ENCODE measurements at places on chromosomes 2 and 18.

DNA sequence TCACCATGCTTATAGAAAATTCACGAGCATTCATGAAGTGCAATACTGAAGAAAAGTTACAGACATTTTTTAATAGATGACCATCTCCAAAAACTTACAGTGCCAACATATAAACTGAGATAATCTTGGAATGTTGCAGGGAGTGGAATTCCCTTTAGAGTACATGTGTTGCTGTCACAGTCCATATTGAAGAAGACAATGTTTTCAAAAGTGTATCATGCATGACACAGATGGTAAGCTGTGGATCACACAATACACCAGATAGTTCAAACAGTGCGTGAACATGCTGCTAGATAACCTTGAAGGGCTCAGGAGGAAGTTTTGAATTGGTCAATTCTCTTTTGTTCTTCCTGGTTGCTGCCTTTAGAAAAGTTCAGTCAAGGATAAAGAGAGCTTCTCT lies 1644.3 kb upstream of the NXPH2 start:
- DNase-seq = no peak

DNA sequence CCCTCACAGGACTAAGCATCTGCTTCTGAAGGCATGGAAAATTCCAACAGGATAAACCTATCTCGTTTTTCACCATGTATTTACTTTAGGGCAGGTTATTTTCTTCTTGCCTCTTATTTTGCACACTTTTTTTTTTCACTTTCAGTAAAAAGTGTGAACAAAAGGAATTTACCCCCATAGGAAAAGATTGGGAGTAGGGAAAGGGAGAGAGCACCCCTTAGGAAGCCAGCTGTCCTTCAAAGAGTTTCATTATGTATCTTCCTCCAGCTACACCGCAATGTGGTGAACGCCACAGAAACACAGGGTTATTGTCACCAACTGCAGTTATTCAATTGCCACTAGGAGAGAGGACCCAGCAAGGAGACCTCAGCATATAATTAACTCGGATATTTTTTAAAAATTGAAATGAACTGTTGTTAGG lies 286.2 kb upstream of the VRK2 start:
- DNase-seq = no peak

DNA sequence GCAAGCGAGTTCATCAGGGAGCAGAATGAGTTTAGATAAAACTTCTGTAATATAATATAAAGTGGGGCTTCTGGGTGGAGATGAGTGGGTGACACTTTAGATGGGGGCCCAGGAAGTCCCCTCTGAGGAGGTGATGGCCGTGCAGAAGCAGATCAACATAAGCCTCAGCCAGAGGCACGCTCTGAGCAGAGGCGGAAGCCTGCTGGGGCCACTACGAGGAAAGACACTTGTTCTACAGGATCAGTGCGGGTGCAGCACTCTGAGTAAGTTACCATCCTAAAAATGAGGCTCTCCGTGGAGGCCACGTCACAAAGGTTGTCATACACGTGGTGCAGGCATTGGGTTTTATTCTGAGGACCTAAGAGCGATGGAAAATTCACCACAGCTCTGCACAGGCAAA lies 22.3 kb downstream of the TMEM18 start:
- DNase-seq = no peak

DNA sequence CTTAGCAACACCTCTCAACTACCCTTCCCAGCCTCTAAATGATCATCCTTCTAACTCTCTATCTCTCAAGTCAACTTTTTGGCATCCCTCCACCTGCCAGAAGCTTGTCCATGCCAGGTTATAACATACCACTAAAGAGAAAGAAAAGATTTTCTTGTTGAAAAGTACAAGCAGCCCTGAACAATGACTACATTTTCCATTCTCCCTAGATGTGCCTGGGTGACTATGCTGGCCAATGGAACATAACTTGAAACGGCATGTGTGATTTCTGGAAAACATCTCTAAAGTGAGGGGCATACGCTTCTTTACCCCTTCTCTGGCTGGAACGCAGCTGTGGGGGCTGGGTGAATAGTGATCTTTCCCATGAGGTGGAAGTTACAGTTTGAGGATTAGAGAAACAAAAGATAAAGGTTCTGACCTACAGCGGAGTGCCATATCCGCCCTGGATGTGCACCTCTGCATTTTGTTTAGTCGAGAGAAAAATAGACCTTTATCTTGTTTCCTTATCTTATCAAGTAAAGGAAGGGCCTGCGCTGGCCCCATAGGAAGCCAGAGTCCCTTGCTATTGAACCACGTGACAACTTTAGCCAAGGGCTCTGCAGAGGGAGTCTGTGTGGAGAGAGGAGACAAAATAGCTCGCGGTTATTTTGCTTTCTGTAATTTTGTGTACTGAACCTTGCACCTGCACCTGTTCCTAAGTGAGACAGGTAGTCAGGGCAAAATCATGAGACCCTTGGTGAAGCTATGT lies 436.8 kb downstream of the TGIF1 start:
- no peak for DNase-seq

DNA sequence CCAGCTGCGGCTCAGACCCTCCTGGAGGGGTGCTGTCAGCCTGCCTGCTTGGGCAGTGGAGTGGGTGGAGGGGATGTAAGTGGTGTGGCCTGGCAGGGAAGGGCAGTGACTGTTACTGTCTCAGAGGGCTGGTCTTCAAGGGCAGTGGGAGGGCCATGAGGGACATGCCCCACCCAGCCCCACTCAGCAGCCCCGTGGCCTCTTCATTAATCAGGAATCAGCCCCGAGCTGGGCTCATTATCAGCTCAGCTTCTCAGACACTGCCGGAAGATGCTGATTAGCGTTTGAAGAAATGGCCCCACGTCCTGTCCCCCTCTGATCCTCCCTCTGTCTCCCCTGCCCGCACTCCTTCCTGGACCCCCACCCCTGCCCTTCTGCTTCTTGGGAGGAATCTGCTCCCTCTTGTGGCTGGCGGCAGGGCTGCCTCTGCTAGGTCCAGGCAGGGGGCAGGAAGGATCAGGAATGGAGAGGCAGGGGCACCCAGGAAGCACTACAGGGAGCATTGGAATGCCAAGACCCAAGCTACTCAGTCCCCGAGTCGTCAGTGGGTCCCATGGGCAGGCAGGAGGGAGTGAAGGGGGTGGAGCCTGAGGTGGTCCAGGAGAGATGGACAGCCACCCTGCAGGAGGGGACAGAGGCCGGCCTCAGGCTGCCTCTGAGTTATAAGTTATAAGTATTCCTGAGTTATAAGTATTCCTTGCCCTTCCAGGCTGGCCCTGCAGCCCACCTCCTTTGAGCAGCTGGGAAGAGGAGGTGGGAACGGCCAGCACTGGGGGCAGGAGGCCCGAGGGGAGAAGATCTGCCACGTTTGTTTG lies 7.0 kb downstream of the ASIC4 start:
- peak; percentile 36 for DNase-seq

GRCh38 chr18:46754188-46754587 lies 2.7 kb downstream of the ST8SIA5 start:
- no peak for DNase-seq

GRCh38 chr2:95377216-95378123 lies 25.0 kb upstream of the FAHD2A start:
- DNase-seq = no peak

Measured in astrocyte of the spinal cord (primary cell).